CD4-positive, alpha-beta T cell treated with Interleukin-4 for 4 hours (primary cell): ENCODE measurements at places on chromosomes 12 and 14.
A peak's percentile ranks its signal among the peaks of the same experiment; 100 is the strongest.

GRCh38 chr12:62995097-62995496, 60.1 kb upstream of the PPM1H start:
- DNase-seq = no peak

- no peak for DNase-seq
Observed at GRCh38 chr12:112862636-112863290, 44.0 kb upstream of the OAS1 start.

GRCh38 chr12:48221645-48222044, 18.6 kb upstream of the OR10AD1 start:
- no peak for DNase-seq

DNA sequence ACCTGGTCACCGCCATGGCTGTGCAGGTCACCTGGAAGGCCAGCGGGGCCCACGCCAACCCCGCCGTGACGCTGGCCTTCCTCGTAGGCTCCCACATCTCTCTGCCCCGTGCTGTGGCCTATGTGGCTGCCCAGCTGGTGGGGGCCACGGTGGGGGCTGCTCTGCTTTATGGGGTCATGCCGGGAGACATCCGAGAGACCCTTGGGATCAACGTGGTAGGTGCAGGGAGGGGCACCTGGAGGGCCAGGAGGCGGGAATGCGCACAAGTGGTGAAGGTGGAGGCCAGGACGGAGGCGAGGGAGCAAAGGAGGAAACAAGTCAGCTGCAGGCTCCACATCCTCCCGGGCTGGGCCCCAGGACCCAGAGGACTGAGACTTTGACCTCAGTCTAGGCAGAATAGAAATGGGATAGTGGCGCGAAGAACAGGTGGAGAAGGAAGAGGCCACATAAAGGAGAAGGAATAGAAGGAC, 649 bp downstream of the AQP6 start:
- DNase-seq = no peak

GRCh38 chr14:83940253-83940652, 1589.7 kb upstream of the FLRT2 start:
- no peak for DNase-seq

DNA sequence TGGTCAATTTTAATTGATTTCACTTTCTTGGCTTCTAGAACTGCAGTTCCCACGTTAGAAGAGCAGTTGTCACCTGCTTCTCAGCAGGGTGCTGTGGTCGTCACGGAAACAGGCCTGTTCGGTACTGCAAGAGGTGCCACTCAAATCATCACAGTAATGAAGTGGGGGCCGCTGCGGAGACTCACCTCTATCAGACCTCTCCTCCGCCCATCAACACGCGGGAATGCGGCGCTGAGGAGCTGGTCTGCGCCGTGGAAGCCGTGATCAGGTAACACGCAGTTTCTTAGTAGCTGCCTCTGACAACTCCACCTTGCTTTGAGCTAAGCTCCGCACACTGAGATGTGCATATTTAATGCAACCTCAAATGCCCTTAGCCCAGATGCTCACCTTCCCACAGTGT, 107.2 kb downstream of the UNC79 start:
- no peak for DNase-seq

GRCh38 chr12:61487728-61488127, 772.5 kb upstream of the USP15 start:
- DNase-seq = no peak

DNA sequence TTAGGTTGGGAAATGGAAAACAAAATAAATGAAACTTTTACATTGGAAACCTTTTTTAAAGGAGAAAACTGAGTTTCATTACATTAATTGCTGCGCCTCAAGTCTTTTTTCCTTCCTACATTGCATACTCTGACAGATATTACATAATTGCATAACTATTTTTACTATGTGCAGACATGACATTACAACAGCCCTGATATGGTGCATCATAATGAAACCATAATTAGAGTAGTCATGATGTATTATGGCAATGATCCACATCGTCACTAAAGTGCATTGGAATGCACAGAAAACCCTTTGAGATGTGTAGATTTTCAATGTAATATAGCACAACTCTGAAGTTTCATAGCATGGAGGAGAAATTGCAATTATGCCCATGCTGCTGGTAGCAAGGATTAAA, 217.8 kb upstream of the NPAS3 start:
- DNase-seq = no peak

DNA sequence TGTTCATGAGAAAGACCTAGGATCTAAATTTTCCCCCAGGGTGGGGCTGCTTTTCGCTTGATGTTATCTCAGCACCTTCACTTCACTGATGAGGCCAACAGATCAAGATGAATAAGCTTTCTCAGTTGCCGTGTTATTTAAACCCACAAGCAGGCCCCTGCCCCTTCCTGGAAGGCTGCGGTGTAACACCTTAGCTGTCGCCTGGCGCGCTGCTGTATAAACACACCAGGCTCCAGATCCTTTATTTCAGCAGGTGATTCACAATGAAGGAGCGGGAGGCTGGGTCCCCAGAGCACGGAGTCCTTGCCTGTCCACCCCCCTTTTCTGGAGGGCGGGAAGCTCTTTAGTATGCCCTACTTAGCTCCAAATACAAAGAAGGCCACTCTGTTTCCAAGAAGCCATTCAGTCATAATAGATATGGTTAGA, 515.4 kb downstream of the FUT8 start:
- DNase-seq = peak; percentile 94

- DNase-seq = no peak
Observed at GRCh38 chr12:49489720-49490119, 49.1 kb upstream of the KCNH3 start.

GRCh38 chr12:74317078-74317601, 220.5 kb upstream of the ATXN7L3B start:
- DNase-seq = no peak

DNA sequence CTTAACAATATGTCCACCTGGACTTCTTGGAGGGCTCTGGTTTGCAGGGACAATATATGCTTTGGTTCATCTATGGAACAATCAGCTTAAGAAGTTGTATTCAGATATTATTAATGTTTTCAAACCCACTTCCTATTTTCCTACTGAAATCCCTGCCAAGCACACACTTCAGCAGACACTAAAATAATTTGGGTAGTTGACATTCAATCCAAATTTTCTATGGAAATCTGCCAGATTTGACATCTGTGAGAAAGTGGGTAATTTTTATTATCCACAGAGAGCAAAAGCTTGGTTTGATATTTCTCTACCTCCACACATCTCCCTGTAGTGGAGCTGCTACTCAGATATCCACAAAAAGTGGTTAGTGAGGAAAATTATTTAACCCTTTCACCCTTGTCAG, 378.8 kb upstream of the SOX5 start:
- DNase-seq = no peak

- DNase-seq = peak; percentile 84
Observed at GRCh38 chr14:50001151-50001998, 108.5 kb downstream of the ARF6 start.

DNA sequence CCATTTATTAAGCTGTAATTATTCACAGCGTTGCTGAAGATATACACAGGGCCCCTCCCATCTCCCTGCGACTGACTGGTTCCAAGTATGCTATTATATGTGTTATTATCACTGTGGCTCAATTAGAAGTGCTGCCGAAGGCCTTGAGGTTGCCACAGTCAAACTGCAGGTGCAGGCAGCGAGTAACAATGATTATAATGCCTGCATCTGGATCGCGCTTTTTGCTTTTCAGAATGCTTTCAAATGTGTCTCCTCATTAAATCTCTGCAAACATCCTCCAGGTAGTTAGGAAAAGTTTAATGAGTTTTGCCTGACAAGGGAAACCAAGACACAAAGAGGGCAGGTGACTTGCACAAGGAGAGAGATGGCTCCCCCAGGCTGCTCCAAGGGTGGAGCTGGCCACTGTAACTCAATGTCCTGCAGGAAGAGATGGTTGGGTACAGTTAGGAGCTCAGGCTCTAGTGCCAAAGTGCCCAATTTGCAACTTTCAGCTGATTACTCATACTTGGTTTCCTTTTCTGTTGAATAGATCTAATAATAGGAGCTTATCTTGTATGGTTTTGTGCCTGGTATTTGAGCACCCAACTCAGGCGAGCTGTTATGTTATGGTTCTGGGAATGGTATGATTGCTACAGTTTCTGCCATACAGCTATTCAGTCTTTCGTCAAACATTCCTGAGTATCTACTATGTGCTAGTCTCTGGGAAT, 1.7 kb upstream of the SYNE3 start:
- peak; percentile 50 for DNase-seq

DNA sequence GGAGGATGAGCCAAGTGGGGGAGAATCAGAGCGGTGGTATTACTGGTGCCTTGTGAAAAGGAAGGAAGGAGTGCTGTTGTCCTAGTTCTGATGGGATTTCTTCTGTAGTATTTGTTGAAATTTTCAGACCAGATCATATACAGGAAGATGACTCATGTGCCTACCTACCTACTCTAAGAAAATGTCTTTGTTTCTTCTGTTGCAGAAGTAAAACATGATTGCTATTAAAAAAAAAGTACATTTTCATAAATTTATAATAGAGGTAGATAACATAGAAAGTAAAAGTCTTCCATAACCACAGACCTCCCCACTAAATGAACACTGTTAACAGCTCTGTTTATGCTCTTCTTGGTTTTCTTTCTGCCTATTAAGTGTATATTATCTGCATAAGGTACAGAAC, 26.9 kb downstream of the SAMD4A start:
- no peak for DNase-seq

DNA sequence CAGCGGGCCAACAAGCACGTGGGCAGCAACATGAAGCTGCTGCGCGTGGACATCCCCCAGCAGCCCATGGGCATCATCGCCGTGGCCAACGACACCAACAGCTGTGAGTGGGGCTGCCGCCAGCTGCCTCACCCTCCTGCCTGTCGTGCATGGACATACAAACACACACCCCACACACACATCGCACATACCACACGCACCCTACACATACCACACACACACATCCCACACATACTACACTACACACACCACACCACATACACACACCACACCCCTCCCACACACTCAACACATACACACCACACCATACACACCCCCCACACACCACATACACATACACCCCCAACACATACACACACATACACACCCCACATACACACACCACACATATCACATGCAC, 25.2 kb upstream of the NXPH4 start:
- DNase-seq = no peak

GRCh38 chr14:32469388-32470160, 140.5 kb downstream of the AKAP6 start:
- no peak for DNase-seq

DNA sequence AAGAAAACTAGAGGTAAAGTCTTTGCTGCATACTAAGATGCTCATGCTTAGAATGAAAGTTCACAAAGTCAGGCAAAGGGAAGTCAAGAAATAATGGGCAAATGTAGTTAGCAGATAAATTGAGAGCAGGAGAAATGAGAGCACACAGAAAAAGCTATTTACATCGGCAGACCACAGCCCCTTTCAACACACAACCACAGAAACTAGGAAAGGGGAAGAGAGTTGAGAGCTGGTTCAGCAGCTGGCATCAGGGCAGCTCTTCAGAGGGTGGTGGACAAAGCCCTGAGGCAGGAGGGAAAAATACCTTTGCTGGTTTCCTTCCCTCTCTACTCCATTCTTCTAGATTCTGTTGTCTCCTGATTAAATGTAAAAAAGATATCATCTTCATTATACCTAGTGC, 95.4 kb upstream of the ANO4 start:
- no peak for DNase-seq

DNA sequence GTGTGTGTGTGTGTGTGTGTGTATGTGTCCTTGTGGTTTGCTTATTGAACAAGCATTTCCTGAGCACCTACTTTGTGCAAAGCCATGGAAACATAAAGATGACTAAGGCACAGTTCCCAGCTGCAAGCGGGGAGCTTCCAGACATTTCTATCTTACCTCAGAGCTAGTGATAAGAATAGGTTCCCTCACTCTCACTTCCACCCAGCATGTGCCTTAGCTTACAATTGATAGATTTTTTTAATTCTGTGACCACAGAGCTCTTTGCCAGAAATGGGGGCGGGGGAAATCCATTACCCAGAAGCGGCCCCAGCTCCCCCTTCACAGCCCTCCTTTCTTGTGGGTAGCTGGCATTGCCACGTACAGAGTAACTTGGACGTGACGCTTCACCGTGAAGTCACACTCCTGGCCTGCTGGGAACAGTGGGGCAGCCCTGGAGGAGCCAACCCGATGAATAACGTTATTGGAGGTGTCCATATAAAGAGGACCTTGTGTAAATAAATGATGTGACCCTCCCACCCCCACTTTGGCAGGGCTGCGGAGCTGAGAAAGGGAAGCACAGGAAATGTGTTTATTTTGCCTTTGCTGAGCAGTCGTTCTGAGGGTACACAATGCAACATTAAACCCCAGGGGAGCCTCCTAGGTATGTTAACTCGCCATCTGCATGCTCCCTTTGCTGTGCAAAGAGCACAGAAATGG, 238.9 kb downstream of the CHST11 start:
- DNase-seq = peak; percentile 82

DNA sequence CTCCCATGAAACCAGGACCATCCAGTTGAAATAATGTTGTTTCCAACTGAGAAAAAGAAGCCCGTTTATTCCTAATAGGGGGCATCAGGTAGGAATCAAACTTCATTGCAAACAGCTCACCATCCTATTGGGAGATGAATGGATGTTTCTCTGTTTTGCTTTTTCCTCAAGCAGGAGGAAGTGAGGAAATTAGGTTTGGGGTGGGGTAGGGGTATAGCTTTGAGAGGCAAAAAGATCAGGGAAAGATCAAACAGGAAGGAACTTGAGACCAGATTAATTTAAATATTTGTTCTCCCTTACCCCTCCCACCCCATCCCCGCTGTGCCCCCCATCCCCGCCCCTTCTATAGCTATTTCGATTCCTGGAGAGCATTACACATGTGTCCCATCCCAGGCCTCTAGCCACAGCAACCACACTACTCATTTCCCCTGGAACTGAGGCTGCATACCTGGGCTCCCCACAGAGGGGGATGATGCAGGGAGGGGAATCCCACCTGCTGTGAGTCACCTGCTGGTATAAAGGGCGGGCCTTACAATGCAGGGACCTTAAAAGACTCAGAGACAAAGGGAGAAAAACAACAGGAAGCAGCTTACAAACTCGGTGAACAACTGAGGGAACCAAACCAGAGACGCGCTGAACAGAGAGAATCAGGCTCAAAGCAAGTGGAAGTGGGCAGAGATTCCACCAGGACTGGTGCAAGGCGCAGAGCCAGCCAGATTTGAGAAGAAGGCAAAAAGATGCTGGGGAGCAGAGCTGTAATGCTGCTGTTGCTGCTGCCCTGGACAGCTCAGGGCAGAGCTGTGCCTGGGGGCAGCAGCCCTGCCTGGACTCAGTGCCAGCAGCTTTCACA, at the start of gene IL23A:
Gene IL23A (plus strand): TSS at position 577 of the 850 bp plus-strand sequence. CDS start 161 bp downstream, at position 738.
- DNase-seq = peak; percentile 96

DNA sequence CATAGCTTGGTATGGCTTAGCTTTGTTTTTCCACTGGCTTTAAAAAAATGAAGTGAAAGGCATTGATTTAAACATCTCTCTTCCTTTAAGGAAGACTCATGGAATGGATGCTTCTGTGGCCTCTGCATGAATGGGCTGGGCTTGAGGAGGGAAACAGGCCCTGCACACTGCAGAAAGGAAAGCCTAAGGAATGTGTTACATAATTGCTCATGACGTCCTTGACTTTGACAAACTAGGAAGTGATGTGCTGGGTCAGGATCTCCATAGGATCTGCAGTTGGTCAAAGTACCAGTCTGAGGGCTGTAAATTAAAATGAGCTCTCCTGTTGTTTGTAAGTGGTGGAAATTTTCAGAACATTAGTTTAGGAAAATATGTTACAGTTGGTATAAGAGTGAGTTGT, 12.7 kb downstream of the SAMD4A start:
- DNase-seq = no peak

GRCh38 chr12:130469552-130469951, 131.9 kb downstream of the PIWIL1 start:
- no peak for DNase-seq

GRCh38 chr12:62006076-62006732, 254.0 kb upstream of the USP15 start:
- peak; percentile 37 for DNase-seq

- no peak for DNase-seq
Observed at GRCh38 chr14:41830714-41831406, 224.2 kb downstream of the LRFN5 start.
